Osteocyte (in vitro differentiated cells): ENCODE measurements at places on chromosomes 2 and 18. TPM values are rescaled to one million over a fixed set of nuclear protein-coding genes. Genes with fewer than 3 reads are reported as not detected.

DNA sequence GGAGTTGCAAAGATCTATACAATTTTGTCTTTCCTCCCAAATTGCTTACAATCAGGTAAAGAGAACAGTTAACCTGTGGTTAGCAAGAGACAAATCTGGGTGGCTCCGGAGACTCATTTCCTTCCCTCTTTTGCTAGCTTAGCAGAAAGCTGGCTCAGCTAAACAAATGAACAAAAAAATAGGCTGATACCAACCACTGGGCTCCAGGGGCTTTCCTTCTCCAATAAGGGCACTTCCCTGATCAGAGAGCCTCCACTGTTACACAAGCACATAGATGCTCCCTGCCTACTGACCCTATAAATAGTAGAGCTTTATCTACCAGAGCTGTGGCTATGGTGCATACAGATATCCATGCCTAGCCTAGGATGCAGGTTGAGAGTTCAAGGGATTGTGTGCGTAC is 90.1 kb upstream of the ARL5A start:
- no peak for DNase-seq

DNA sequence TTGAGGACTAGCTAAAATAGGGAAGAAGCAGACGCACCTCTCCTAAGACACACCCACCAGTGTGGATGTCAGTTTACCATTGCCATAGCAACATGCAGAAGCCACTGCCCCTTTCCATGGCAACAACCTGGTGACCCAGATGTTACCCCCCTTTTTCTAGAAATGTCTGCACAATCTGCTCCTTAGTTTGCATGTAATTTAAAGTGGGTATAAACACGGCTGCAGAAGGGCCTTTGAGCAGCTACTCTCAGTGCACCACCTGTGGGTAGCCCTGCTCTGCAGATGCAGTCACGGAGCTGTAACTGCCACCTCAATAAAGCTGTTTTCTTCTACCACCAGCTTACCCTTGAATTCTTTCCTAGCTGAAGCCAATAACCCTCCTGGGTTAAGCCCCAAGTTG is 87.1 kb downstream of the FBXO15 start:
- DNase-seq: no peak

DNA sequence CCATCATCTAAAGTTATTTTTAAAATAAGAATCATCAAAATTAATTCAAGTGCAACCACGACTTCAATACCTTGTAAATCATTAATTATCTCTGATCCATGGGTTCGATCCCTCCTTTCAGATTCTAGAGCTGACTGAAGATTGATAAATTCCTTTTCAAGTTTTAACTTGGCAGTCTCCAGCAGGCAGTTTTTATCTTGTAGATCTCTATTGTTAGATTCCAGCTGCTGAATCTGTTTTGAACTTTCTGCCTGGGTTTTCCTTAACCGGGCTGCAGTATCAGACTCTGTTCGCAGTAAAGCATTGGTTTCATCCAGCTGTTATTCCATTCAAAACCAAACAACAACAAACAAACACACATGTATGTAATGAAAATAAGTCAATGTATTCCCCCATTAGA is 59.5 kb downstream of the SLC66A3 start:
- no peak for DNase-seq

FHOD3 gene
- 0.73 and 1.2 TPM in 2 replicates for total RNA-seq

DNA sequence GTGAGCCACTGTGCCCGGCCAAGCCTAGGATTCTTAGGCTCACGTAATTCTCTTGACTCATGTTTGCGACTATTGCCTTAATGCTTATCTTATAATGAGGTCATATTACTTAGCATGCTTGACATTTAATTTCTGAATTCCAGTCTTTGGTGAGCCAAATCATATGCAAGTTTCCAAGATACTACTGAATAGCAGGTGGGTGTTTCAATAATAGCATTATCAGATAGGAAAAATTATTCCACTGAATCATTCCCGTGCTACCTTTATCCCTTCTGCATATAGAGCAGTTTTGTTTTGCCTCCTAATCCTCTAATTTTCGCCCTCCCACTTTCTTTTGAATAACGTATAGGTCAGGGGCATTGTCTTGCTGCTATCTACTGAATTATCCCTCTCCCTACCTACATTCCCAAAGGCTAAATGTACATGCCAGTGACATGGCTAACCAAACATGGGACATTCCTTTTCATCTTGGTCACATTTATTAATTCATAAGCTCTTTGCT is 4.9 kb downstream of the DAW1 start:
- DNase-seq: no peak

CD207 gene
- not detected in 2 replicates for total RNA-seq

GRCh38 chr2:178264211-178264610 is 69.9 kb downstream of the OSBPL6 start:
- no peak for DNase-seq

CPO gene
- not detected in 2 replicates for total RNA-seq

- DNase-seq: no peak
Observed at GRCh38 chr18:70848329-70848728, 559.5 kb downstream of the SOCS6 start.

GRCh38 chr18:12946549-12947284 is 1.1 kb upstream of the SEH1L start:
- DNase-seq: no peak

NEUROD1 gene
- not detected in 2 replicates for total RNA-seq

GRCh38 chr18:24065906-24066305 is 51.4 kb downstream of the TTC39C start:
- DNase-seq: no peak

DSEL gene
- 105 and 108 TPM in 2 replicates for total RNA-seq

GRCh38 chr18:54718408-54718773 is 109.9 kb upstream of the RAB27B start:
- no peak for DNase-seq

- no peak for DNase-seq
Observed at GRCh38 chr2:17460371-17461086, 57.7 kb downstream of the RAD51AP2 start.

DNA sequence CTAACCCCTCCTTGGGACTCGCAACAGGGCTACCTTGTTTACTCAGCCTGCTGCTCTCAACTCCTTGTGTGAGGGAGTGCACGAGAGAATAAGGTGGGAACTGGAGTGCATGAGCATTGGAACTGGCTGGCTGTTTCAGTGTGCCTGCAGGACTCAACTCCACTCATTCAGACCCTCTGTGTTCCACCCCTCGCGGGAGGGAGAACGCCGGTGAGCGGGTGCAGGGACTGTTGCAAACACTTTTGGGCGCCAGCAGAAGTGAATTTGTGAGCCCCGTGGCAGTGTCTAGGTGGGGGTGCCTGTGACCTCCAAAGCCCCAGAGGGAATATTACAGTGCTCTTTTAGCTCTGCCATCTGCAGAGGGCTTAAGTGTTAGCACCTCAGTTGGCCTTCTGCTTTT is 1978.3 kb upstream of the PIK3C3 start:
- DNase-seq: no peak

- no peak for DNase-seq
Observed at GRCh38 chr18:22098563-22098989, 70.8 kb upstream of the GATA6 start.

GRCh38 chr18:12242658-12243260 is 11.4 kb upstream of the CIDEA start:
- peak; percentile 56 for DNase-seq

CKAP2L gene
- 6.3 and 6.5 TPM in 2 replicates for total RNA-seq

- DNase-seq: no peak
Observed at GRCh38 chr18:2144811-2145210, 426.5 kb downstream of the METTL4 start.

MFSD2B gene
- not detected in 2 replicates for total RNA-seq

GRCh38 chr2:29225814-29226213 is 110.6 kb downstream of the CLIP4 start:
- no peak for DNase-seq

ZNF516 gene
- total RNA-seq: 36.3 and 39.3 TPM in 2 replicates

GRCh38 chr2:8307606-8308180 is 374.2 kb upstream of the ID2 start:
- peak; percentile 32 for DNase-seq

GRCh38 chr2:235951982-235952381 is 216.2 kb downstream of the GBX2 start:
- DNase-seq: no peak

DNA sequence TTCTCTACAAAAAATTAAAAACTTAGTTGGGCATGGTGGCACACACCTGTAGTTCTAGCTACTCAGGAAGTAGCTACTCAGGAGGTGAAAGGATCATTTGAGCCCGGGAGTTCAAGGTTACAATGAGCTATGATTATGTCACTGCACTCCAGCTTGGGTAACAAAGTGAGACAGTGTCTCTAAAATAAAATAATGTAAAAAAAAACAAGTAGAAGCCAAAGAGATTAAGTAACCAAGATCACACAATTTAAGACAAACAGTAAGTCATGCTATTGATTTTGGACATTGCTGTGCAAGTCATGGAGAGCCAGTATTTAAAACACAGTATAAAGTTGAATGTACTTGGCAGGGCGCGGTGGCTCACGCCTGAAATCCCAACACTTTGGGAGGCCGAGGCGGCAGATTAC is 20.5 kb downstream of the ITSN2 start:
- DNase-seq: no peak

ZEB2 gene
- 126 and 139 TPM in 2 replicates for total RNA-seq

GRCh38 chr2:138522556-138522955 is 21.0 kb downstream of the SPOPL start:
- DNase-seq: no peak

DNA sequence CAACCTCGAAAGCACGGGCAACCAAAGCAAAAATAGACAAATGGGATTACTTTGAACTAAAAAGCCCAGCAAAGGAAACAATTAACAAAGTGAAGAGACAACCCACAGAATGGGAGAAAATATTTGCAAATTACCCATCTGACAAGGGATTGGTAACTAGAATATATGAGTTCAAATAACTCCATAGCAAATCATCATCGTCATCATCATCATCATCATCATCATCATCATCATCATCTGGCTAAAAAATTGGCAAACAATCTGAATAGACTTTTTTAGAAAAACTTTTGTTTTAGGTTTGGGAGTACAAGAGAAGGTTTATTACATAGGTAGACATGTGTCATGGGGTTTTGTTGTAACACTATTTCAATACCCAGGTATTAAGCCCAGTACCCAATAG is 1239.3 kb upstream of the FAM98A start:
- DNase-seq: no peak

- no peak for DNase-seq
Observed at GRCh38 chr2:84033347-84033974, 425.6 kb downstream of the SUCLG1 start.

COMMD1 gene
- total RNA-seq: 36.1 and 39.7 TPM in 2 replicates

TUBA3E gene
- total RNA-seq: not detected in 2 replicates

DNA sequence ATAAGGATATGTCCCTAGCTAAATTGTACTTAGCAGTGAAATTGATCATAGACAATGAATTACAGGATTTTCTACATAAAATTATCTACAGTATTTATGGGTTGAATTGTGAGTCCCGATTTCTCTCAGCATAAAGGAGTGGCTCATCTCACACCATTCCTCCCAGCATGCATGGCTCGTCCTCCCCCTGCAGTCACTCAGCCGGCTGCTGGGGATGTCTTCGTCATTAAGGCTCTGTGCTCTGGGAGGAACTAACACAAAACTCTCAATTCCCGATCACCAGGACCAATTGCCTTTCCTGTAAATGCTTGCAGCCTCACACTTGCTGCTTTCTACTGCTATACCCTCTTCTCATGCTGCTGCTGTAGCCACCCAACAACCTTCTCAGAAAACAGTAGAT is 75.9 kb downstream of the TXNL1 start:
- DNase-seq: no peak

GRCh38 chr2:204877691-204878090 is 332.4 kb downstream of the PARD3B start:
- DNase-seq: no peak

GRCh38 chr18:5879479-5879882 is 15.8 kb downstream of the TMEM200C start:
- DNase-seq: no peak

DNA sequence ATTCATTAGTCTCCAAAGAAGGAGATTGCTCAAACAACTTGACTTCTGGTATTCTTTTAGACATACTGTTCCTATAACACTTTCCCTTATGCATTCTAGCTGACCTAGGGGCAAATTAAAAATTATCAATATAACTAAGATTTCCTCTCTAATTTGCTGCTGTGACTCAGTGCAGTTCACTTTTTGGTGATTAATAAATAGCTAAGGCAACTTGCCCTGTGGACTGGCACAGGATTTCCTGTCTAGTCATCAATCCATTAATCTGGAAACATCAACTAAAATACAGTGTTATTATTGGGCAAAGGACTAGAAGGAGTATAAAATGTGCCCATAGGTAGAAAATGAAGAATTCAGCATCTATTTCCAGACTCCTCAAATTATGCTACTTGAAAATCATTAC is 83.5 kb upstream of the SERPINE2 start:
- DNase-seq: no peak

DNA sequence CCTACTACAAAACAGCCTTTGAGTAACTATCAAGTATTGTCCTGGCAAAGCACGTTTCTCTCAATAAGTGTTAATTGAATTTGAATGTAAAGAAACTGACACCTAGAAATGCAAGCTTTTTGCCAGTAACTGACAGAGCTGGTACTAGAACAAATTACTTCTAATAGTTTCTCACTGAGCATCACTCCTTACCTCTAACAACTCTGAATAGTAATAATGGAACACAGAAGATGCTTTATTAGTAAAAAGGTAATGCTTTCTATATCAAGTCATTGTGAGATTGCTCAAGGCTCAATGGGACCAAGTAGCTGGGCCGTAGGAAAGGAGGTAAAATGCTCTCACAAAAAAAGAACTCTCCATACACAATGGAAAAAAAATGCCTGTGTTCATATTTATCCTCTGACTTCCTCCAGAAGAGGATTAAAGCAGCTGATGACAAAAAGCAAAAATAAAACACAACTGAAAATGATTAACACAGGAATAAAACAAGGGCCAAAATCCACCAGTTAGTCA is 11.8 kb downstream of the RASGRP3 start:
- no peak for DNase-seq

DNA sequence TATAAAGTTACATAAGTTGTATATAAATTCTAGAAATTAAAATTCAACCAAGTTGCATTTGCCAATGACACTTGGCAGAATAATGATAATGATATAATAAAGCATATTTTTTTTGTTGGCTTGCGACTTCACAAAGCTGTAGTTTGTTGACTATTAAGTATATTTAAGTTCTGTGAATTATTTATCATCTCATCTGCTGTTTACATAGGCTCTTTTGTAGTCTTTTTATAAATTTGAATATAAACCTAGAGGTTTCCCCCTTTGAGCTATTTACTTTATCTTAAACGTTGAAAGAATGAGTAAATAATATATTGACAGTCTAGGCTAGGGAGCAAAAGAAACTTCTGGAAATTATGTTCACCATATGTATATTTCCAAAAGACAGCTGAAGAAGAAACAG is 32.9 kb downstream of the C18orf63 start:
- no peak for DNase-seq

SERPINB13 gene
- total RNA-seq: not detected in 2 replicates

CAVIN2 gene
- 5.3 and 6.6 TPM in 2 replicates for total RNA-seq
